Lung (tissue), 17 donors: ENCODE measurements at places on chromosomes 12 and 14. TPM values are rescaled to one million over a fixed set of nuclear protein-coding genes. Genes with fewer than 3 reads are reported as not detected.

MYRFL gene
- 0.15 TPM for total RNA-seq

GRCh38 chr12:57461276-57461916, 1.8 kb downstream of the GLI1 start:
- H3K27me3 ChIP-seq: no peaks in the 10 kb centered on the region
- peaks cover 15% of the 10 kb centered on the region for H3K4me1 ChIP-seq
- peak overlapping the region; percentile 48 for H3K4me3 ChIP-seq
- H3K27ac ChIP-seq: no peak overlapping the region

GRCh38 chr14:104769324-104770071, 16.6 kb downstream of the SIVA1 start:
- no peak overlapping the region for H3K27ac ChIP-seq
- no peaks in the 10 kb centered on the region for H3K27me3 ChIP-seq
- peaks cover 2% of the 10 kb centered on the region for H3K4me1 ChIP-seq
- H3K36me3 ChIP-seq: peaks cover 11% of the 10 kb centered on the region

GRCh38 chr12:99454539-99455172, 192.9 kb upstream of the GARIN6 start:
- H3K27ac ChIP-seq: no peak overlapping the region
- no peaks in the 10 kb centered on the region for H3K27me3 ChIP-seq
- DNase-seq: no peak
- H3K4me1 ChIP-seq: no peaks in the 10 kb centered on the region
- no peaks in the 10 kb centered on the region for H3K36me3 ChIP-seq

DPF3 gene
- total RNA-seq: 0.74 TPM

GRCh38 chr12:107891967-107892366, 117.5 kb downstream of the ASCL4 start:
- DNase-seq: no peak
- H3K4me1 ChIP-seq: no peaks in the 10 kb centered on the region
- H3K36me3 ChIP-seq: no peaks in the 10 kb centered on the region
- no peak overlapping the region for H3K27ac ChIP-seq

- no peak for DNase-seq
- H3K36me3 ChIP-seq: no peaks in the 10 kb centered on the region
- H3K27ac ChIP-seq: no peak overlapping the region
- no peaks in the 10 kb centered on the region for H3K27me3 ChIP-seq
Measured at GRCh38 chr12:87827638-87828264, 201.4 kb downstream of the C12orf50 start.
